ENCODE measurements at places on chromosomes 2 and 18.

- DNase-seq = peak; percentile 57
These were observed 14.5 kb downstream of the SH3RF3 start for GRCh38 chr2:109143214-109144187.

DNA sequence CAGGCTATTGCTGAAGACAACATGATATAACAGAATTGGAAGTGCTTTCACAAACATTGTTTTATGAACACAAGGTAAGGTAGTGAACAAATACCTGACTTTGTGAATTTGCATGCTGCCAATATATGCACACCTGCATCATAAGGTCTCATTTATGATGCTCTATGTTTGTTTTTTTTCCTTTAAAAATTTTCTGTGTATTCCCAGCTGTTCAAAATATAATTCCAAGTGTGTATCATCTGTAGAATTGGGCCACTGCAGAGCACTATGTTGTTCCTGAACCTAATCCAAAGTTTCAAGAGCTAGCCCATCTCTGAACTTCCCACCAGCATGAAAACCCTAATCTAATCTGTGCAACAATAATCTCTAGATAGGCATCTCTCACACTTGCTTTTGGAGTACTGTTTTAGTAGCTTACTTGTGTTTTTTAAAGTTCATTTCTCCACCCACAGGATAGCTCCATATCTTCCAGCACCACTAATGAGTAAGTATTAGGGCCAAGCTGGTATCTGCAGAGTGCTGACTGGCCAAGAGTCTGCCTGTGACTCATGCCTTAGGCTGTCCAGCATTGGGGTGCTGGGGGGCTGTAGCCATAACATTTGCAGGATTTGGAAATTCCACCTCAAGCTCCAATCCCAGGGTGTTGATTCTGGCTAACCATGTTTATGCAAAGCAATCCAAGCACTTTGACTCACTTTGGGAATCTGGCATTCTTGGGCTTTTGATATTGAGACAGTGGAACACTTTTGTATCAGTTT is 208.2 kb upstream of the REV1 start:
- no peak for DNase-seq

- no peak for DNase-seq
These were observed 841.6 kb upstream of the SLC39A10 start for GRCh38 chr2:194815475-194815874.

GRCh38 chr18:45617284-45617683 is 2.0 kb downstream of the SLC14A2 start:
- DNase-seq = no peak

DNA sequence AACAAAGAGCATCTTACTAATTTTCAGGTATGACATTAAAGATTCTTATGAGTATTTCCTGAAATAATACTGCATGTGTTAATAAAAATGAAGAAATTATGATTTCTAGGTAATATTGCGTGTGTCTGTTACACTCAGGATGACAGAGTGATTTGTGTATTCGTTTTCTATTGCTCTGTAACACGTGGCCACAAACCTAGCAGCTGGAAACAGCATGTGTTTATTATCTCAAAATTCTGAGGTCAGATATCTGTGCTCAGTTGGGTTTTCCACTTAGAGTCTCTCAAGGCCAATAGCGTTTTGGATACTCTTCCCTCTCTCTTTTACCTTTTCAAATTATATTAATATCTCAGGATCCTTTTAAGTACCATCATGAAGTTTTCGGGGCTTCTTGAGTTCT is 667.9 kb upstream of the CDH7 start:
- DNase-seq = no peak

GRCh38 chr2:148613231-148614013 is 31.1 kb upstream of the EPC2 start:
- no peak for DNase-seq

All from Karpas-422 (cell line).